ENCODE measurements at places on chromosomes 5 and 9.

- no peak for DNase-seq
Measured at GRCh38 chr5:91272858-91273257, 110.3 kb downstream of the ARRDC3 start.

DNA sequence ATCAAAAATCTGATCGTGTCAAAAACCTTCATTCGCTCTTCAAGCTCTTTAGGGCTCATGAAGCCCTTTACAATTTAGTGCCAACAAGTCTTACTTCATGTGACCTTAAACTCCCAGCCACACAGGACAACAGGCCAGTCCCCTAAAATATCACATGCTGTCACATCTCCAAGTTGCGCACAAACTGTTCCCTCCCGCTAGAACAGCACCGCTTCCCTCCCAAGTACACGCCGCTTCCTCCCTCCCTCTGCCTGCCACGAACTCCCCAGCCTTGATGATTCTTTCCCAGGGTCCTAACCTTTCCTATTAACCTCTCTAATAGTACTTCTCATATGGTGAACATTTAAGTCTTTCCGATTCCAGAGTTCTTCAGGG, 91.2 kb downstream of the TLE1 start:
- DNase-seq = no peak

DNA sequence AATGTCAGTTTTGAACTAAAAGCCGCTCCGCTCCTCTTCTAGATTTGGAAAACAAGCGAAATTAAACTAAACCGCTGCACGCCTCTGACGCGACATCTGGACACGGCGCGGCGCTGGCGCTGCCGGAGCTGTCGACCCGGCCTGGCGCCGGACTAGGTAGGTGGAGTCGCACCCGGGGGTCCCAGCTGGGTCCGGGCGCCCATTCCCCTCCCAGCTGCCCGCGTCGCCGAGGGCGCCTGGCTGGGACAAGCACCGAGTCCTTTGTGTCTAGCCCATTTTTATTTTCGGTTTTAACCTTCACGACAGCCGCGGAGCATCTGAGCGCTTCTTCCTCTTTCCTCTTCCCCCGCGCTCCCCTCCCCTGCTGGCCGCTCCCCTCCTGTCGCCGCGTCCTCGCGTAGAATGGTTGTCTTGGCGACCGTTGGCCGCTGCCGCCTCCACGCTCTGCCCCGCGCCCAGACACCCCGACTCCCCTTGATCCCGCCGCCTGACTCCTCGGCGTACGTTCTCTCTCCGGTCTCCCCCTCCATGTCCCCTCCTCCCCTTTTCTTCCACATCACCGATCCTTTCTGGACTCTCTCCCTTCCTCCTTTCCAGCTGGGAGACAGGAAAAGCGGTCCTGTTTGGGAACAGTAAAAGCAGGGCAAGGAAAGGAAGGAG, 545 bp downstream of the CDKN2B-AS1 start:
- DNase-seq = no peak

DNA sequence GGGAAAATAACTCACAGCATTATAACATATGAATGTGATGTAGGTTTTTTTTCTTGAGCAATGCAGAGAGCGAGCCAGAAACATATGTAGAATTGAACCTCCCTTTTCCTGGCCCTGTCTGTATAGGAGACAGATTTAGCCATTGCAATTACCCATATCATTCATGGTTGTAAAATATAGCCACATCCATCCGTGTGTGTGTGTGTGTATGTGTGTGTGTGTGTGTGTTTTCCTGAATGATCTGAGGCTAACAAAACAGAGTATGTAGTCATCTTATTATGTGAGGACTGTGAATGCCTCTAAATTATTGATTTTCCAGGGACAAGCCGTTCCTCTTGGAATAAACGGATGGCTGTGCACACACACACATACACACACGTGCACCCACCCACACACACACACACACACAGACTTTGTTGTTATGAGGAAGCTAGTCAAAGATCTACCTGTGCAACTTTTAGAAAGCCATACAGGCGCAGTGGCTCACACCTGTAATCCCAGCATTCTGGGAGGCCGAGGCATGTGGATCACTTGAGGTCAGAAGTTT, 11.7 kb upstream of the DENND1A start:
- DNase-seq = no peak

DNA sequence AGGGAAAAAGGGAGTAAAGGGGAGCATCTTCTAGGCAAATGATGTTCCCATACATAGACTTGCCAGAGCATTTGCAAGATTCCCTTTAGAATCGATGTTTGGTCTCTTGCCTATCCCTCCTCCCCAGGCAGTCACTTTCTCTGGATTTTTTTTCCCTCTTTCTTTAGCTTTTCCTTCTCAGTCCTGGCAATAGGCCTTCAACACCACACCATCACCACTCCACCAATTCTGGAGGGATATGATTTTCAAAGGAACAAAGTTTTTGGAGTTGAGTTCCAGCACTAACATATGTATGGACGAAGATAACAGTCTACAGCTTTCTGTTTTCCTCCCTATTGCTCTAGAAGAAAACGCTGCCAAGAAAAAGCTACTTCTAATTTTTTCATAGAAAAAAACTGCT, 377.4 kb downstream of the PDE4D start:
- no peak for DNase-seq

DNA sequence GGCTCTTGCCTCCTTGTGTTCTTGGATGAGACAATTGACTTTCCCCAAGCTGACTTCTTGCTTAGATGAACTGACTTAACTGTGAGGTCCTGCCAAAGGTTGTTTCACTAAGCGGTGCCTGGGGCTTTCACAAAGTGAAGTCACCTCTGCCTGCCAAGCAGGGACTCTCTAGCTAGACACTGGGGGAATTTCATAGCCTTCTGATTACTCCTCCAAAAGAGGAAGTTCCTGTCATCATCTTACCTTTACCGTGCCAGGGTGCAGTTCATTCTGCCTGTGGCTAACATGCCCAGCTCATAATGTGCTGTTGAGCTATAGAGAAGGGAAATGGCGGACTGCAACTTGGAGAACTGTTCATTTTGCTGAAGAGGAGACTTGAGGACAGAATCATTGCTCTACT, 472.0 kb upstream of the WWC1 start:
- no peak for DNase-seq

GRCh38 chr5:68818057-68818695, 275.6 kb upstream of the SLC30A5 start:
- no peak for DNase-seq

- no peak for DNase-seq
Measured at GRCh38 chr5:139708877-139709581, 60.9 kb downstream of the CXXC5 start.

GRCh38 chr5:88673253-88674105, 209.5 kb downstream of the MEF2C start:
- DNase-seq = no peak

DNA sequence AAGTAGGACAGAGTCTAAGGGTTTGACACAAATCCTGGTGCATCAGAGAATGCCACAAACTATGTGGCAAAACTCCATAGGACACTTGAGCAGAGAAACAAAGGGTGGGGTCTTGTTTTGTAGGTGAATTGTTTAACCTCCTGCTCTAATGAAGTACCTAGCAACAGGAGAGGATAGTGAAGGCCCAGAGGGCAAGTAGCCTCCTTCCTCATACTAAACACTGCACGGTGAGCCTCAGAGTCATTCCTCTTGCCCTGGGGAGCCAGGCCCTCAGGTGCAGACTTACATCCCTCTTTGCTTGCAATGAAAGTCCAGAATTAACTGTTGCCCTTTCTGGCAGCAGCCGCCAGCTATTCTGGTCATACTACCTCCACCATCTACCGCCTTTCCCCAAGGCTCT, 166.1 kb downstream of the DROSHA start:
- DNase-seq = no peak

DNA sequence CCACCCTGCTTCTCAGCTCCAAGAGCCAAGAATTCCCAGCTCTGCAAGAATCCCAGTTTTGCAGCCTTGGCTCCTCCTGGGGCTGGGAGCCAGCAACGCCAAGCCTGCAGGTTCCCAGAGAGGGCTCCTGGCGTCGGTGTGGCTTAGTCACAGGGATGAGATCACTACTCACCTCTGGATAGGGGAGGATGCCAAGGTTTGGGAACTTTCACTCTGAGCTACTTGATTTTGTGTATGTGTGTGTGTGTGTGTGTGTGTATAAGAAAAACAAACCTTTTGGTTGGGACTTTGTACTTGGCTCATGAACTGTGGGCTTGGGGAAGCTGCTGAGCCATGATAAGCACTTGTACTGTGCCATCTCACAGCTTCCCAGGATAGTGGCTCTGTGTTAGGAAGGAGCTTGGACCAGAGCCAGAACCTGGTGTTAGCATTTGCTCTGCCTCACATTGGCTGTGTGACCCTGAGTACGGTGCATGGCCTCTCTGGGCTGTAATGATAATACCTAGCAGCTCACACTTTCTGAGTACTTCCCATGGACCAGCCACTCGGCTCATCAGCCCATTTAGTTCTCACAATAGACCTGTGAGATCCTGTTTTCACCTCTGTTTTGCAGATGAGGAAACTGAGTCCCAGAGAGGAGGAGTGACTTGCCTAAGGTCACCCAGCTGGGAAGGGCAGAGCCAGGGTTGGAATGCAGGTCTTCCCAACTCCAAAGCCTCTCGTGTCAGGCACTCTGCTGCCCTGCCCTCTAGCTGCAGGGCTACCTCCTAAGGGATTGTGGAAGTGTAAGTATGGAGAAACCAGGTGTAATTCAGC, 41.4 kb upstream of the DAB2IP start:
- no peak for DNase-seq

GRCh38 chr5:136202469-136203205, 9.7 kb upstream of the SMIM32 start:
- no peak for DNase-seq

- DNase-seq = no peak
Measured at GRCh38 chr5:32585122-32585445, 273 bp upstream of the SUB1 start.

- DNase-seq = no peak
Measured at GRCh38 chr9:14520341-14520740, 172.9 kb downstream of the ZDHHC21 start.

DNA sequence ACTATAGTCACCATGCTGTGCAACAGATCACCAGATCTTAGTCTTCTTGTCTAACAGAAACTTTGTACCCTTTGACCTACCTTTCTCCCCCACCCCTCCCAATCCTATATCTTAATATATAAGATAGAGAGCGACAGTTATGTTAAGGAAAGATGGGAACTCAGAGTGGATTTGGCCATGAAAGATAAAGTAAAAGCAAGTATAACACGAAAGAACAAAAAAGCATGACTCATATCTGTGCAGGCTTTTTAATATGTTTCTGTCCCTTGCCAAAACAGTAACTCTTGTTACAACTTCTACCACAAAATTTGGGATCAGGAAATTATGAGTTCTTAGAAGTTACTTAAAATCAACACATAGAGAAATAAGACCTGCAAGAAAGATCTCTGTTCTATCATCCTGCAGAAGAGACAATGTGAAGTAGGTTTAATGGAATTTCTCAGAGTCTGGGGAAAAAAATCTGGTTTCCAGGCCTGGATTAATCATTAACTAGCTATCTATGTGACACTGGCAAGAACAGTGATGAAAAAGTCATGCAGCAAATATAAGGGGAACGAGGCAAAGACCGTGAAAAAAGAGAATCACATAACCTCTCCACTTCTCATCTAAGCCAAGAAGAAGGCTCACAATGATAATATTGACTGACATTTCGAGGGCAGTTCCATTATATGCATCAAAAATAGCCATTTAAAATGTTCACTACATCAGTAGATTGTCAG, 18.6 kb downstream of the BAAT start:
- no peak for DNase-seq

DNA sequence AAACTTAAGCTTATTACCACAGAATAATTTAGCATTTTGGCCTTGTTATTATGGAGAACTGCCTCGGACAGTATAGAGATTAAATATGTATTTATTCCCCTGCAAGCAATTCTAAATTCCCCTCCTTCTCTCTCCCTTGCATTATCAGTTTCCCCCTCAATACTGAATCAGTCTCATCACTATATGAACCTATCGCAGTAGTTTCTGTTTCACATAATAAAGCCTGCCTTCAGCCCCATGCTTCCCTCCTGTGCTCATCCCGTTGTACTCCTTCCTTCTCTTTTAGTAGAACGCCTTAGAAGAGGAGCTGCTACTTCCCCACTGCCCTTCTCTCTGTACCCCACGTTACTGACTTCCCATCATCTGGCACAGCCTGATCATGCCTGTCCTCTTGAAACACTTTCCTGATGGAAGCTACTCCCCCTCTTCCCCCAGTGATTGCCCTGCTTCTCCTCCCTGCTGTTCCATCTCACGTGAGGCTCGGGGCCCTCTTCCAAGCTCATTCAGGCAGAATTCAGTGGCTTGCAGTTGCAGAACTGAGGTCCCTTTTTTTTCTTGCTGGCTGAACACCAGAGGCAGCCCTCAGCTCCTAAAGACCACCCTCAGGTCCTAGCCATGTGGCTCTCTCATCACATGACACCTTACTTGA, 93.4 kb downstream of the PPIC start:
- DNase-seq = no peak

DNA sequence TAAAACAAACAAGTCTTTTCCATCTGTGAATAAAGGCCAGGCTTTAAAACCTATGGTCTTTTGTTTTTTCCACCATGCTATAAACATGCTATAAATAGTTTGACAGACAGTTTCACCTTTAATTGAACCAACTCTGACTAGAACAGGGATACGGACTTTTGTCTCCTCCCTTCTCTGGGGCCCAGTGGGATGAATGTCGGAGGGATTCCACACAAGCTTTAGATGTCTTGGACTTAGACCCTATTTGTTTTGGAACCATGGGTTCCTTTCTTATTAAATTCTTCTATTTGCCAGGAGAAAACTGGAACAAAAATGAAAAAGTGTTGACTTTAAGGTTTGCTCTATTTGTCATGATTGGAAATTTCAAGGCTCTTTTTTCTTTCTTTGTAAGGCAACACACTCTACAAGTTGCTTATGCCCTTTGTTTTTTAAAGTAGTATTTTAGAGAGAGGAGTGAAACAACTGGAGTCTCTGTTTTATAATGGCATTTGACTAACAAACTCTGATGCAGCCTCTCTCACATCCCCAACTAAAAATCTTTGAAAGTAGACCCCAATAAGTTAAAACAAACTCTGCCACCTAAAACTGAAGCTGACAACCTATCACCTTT, 145.3 kb downstream of the MLLT3 start:
- DNase-seq = no peak

DNA sequence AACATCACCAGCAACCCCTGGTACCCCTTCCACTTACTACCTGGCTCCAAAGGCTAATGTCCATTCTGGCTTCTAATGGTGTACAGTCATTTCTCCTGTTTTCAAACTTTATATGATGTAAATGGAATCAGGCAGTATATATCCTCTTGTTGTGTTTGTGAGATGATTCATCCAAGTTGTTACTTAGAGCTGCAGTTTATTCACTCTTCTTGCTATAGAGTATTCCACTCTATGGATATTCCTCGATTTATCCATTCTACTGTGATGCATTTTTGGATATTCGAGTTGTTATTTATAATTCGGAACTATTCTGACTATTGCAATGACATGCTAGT, 32.4 kb downstream of the IRF1 start:
- DNase-seq = no peak

- no peak for DNase-seq
Measured at GRCh38 chr5:82396396-82396795, 118.2 kb upstream of the RPS23 start.

GRCh38 chr9:119758241-119758640, 389.0 kb upstream of the BRINP1 start:
- DNase-seq = no peak

GRCh38 chr9:31034311-31034710, 1350.1 kb upstream of the ACO1 start:
- no peak for DNase-seq
